ENCODE measurements at places on chromosomes 2 and 18.
A peak's percentile ranks its signal among the peaks of the same experiment; 100 is the strongest.

GRCh38 chr2:165681841-165682240, 112.2 kb downstream of the GALNT3 start:
- no peak for DNase-seq

- DNase-seq: peak; percentile 25
These were observed 44.2 kb downstream of the WDPCP start for GRCh38 chr2:63544017-63544627.

GRCh38 chr18:22194151-22194598, 24.8 kb downstream of the GATA6 start:
- no peak for DNase-seq

DNA sequence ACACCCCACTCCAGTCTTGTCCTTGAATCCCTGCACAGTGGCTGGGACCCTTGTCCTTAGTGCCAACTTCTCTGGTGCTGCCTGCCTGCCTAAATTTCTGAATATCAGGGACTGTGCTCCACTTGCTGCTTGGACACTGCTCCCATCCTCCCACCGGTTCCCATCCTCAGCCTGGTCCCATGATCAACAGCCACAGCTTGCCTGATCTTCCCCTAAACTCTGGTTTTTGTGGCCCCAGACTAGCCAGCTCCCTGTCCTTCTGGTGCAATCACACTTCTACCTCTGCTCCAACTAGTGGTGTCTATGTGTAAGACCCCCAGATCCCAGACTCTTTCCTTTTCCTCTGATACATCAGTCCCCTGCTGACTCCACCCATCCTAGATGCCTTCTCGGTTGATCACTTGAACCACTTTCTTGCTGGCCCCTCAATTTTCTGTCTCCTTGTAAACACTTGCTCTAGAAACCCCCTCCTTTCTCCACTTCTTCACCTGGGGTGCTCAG, 37.2 kb upstream of the POLE4 start:
- DNase-seq: no peak

GRCh38 chr2:232576995-232577394, 26.5 kb downstream of the EIF4E2 start:
- DNase-seq: no peak

DNA sequence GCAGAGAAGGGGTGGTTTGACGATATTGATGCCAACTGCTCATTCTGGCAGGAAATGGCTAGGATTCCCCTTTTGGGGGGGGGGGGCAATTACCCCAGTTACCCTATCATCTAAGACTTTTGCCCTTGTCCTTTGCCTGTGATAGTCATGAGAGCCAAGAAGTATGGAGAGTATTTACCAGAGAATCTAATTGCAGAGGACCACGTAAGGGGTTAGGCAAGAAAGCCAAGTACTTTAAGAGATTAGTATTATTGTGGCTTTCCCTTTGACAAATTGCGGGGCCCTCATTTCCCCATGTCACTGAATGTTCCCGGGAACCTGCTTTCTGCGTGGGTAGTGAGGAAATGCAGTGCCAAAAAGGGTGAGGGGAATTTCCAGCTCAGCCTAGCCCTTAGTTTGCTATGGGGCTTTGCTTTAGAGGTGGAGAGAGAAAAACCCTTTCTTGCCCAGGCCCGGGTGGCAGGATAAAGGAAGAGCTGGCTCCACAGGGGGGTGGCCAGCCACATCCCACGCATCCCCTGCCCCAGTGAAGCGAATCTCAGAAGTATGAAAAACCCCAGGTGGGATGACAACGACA, 1.5 kb downstream of the AQP4 start:
- no peak for DNase-seq

- no peak for DNase-seq
These were observed 64.8 kb upstream of the EML6 start for GRCh38 chr2:54658564-54659071.

DNA sequence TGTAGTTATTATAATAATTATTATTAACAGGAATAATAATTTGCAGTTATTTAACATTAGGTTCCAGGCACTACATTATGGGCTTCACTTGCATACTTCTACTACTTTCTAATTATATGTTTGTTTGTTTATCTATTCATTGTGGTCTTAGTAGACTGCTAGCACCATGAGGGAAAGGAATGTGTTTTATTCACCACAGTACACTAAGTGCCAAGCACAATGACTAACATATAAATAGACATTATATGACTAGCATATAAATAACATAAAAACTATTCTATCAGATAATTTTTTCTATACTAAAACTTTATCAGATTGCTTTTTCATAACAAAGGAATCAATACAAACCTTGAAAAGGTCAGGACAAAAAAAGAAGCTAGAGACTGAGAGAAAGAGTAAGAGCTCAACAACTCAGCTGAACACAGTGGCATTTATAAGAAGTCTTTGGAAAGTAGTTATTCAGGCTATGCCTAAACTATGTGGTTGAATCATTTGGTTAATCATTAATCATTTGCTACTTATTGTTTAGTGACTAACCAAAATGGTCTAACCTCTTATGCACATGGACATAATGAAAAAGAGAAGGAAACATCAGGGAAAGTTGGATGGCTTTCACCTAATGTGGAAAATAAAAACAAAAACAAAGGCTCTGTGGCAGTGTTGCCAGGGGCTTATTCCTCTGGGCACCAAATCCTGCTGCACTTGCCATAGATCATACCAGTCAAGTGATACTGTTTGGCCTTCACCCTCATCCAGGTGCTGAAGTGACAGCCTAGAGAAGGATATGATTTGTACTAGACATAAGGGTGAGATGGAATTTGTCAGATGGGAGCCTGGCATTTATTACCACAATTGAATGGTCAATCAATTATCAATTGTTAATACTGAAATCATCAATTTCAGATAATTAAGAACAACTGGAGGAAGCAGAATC, 174.9 kb downstream of the ETAA1 start:
- no peak for DNase-seq

GRCh38 chr2:191302459-191303139, 57.4 kb downstream of the MYO1B start:
- DNase-seq: no peak

GRCh38 chr18:56298935-56299334, 339.5 kb downstream of the TXNL1 start:
- DNase-seq: no peak

DNA sequence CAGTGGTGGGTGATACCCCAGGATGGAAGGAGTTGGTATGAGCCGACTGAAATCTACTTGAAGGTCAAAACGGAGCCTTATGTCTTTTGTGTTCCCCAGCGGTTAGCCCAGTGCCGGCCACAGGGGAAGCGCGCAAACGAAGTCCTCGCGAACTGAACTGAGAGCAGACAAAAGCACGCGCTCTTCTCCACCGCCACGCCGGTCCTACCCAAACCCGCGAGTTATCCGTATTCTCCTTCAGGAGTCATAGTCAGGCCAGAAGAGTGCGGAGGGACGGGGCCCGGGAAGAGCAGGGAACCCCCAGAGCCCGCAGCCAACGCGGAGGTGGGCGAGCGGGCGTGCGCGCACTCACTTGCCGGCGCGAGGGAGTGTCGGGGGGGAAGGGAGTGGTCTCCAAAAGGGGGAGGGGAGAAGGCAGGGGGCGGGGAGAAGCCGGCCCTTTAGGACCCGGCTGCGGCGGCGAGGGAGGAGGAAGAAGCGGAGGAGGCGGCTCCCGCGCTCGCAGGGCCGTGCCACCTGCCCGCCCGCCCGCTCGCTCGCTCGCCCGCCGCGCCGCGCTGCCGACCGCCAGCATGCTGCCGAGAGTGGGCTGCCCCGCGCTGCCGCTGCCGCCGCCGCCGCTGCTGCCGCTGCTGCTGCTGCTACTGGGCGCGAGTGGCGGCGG, at the start of gene IGFBP2:
IGFBP2 (plus strand) TSS at position 469 of the 664 bp plus-strand sequence; CDS start at position 573, 104 bp downstream.
- peak; percentile 82 for DNase-seq

DNA sequence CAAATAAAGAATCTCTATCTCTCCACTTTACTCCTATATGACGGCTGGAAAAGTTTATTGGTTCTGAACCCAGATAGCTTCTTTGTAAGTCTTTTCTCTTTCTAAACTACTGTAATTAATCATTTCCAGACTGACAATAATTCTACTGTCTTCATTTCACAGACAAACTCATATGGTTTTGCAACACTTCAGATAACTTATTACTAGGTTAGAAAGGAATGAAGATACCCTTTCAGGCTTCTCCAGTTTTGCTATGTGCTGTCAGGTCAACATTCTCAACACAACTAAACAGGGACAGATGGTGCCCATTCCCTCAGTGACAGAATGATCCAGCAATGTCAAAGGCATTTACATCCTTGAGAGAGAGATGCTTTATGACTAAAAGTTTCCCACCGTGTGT, 198.5 kb upstream of the ITGA4 start:
- DNase-seq: no peak

- no peak for DNase-seq
These were observed 45.3 kb upstream of the SPAG16 start for GRCh38 chr2:213238753-213239495.

- DNase-seq: no peak
These were observed 112.9 kb downstream of the NR4A2 start for GRCh38 chr2:156219491-156220100.

DNA sequence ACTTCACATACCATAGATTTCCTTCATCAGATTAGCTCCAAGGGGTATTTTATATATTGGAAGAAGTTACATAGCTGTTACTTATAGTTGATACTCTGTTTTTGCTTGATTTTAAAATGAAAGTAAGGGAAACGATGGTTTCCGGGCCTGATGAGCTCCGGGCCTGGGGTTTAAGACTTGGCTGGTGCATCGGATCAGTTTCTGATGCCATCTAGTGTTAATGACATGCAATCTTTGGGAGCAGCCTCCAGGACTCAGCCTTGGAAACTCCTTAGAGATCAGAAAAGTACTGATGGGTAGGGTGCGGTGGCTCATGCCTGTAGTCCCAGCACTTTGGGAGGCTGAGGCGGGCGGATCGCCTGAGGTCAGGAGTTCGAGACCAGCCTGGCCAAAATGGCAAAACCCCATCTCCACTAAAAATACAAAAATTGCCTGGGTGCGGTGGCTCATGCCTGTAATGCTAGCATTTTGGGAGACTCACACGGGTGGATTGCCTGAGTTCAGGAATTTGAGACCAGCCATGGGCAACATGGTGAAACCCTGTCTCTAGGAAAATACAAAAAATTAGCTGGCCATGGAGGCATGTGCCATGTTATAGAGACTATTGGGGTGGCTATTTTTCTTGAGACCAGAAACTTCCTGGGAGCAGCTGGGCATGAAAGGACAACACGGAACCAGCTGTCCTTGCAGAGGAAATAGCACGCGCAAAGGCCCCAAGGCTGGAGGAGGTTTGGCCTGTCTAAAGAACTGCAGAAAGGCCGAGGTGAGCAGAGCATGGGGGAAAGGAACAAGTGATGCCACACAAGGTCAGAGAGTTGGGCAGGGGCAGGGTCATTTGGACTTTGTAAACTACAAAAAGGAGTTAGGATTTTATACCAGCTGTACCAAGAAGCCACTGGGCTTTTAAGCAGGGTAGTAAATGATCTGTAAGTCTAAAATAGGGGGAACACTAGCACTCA, 46.9 kb upstream of the CNOT11 start:
- peak; percentile 83 for DNase-seq

- no peak for DNase-seq
These were observed 91.7 kb downstream of the SESTD1 start for GRCh38 chr2:179172894-179173293.

- DNase-seq: no peak
These were observed at the start of gene DES for GRCh38 chr2:219418155-219419011. DES (plus strand) TSS chr2:219418377; CDS start chr2:219418463, 86 bp downstream.

GRCh38 chr18:65750389-65751154, at the start of gene CDH7:
CDH7 (plus strand) TSS chr18:65751012; CDS start chr18:65762843, 11,831 bp downstream.
- DNase-seq: peak; percentile 91

GRCh38 chr2:199378948-199379650, 78.6 kb downstream of the SATB2 start:
- no peak for DNase-seq

DNA sequence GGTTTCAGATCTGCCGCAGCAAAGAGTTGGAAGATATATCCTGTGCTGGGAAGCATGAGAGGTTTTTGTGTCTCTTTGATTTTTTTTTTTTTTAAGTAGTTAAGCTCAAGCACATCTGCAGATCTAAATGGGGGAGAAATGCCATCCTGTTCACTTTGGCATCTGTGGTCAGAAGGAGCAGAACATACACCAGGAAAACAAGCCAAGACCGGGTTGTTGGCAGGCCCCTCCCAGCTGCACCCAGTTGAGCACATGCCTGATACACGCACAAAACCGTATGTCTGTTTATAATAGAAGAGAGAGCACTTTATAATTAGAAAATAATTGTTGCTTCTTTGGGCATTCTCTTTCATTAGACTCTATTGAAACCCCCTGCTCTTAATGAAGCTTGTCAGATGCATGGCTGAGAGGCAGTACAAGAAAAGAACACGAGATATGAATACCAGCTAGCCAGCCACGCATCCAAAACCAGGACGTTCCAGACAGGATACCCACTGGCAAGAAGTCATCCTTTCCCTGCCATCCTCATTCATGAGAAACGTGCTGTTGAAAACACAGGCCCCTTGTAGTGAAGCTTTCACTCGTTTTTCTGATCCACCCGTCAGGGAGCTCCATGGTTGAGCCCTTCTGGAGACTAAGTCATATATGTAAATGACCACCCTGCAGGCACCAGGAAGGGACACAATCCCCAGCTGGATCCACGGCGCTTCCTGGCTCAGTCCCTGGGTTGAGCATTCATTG, 152.2 kb downstream of the ALPK2 start:
- no peak for DNase-seq

DNA sequence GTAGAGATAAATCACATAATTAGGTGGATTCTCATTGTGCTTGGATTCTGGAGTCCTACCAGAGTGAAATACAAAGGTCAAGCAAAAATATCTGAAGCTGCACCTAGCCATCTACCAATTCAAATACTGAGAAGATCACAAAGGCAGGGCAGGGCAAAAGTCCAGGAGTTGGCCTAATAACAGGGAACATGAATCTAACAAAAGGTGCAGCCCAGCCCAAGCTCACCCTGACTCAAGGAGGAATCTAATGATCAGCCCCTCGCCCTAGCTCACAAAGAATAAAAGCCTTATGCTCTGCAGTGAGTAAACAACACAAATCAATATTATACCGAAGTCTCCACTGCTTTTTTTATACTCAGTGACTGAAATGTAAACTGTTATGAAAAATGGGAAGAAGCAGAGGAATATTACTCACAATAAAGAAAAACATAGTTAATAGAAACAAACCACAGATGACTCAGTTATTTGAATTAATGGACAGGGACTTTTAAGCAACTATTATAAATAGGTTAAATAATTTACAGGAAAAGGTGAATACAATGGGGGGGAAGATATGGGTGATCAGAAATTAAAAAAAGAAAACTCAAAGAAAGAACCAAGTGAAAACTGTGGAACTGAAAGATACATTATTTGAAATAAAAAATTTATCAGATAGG, 49.5 kb downstream of the ANTXR1 start:
- no peak for DNase-seq

- DNase-seq: no peak
These were observed 12.0 kb downstream of the PSMD1 start for GRCh38 chr2:231068525-231069222.

DNA sequence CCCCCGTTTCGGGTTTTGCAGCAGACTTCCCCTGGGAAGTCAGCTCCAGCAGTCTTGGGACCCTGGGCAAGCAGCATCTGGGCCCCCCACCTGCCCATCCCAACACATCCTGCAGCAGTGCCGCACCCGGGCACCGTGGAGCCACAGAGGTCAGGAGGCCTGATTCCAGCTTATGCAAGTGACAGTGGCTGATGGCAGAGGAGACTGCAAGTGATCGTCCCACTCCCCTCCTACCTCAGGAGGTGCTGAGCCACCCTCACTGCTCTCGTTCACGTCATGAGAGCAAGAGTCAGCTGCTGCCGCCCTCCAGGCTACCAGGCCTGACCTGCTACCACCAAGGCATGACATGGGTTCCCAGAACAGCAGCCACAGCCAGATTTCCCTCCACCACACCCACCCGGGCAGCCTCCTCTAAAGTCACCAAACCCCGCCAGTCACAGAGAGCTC, 18.2 kb downstream of the COX7A2L start:
- DNase-seq: no peak
